ENCODE measurements at places on chromosomes 4 and X.

GRCh38 chrX:78024349-78025059 lies 55.1 kb upstream of the PGAM4 start:
- DNase-seq: no peak

DNA sequence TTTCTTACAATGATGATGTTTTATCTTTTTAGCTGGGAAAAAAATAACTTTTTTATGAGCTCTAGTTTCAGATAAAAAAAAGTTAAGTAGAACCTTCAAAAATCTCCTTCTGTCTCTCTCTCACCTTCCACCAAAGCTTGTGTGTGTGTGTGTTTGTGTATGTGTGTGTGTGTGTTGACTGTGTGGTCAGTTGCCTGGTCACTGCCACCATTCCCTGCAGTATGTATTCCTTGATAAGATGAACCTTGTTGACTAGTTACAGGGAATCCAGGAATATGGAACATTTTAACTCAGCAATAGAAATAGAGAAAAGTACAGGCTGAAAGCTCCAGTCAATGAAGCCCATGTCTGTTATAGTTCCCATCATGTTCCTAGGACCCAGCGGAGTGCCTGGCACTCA lies 143.5 kb downstream of the CORIN start:
- no peak for DNase-seq

- no peak for DNase-seq
Observed at GRCh38 chr4:164765833-164766232, 11.9 kb downstream of the SMIM31 start.

DNA sequence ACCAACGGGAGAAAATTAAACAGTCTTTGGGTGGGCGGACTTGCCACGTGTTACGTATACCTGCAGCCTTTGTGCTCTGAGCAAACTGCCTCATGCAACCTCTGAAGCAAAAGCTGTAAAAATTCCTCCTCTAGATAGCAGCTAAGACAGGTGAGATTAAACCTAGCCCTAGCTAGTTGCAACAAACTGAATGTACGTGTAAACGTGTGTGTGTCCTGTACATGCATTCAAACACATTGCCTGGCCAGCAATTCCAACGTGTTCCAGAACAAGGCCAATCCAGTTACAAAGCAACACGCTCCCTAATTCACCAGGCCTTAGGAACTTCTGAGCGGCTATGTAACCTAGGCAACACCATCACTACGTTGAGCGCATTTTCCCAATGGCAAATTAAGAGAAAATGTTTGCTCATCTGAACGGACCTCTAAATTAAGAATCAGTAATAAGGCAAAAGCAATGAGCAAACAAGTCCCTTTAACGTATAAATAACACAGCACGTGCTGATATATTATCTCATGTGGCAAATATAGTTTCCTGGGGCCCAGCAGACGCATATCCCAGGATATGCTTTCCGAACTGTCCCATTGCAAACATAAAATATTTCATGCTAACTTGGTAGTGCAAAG lies 792 bp downstream of the PPID start:
- DNase-seq: no peak

DNA sequence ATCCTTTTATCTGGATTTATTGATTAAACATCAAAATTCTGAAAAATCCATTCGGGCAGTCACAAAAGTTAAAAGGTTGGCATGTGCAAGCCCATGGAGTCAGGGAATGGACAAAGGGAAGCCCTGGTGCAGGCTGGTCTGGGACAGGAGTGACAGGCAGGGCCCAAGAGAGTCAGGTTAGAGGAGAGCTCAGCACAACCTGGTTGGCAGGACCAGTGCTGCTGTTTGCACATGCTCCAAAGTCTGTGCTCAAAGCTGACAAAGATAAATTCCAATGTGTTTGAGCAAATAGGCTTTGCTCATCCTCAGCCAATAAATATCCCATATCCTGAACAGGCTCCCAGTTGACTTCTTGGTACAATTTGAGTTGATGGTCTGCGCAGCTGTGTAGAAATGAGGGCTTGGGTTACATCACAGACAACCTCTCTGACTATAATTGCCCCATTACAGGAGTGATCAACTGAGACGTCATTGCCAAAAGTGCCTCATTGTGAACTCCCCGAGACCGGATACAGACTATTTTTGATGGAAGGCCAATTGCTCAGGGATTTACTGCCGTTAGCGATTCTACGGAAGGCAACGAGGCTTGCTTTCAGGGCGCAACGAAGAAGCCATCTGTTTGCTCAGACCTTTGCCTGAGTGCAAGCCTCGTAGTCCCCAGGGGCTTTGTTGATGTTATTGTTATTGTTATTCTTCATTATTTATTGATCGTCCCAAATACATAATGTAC lies 1008.1 kb upstream of the TENM3 start:
- DNase-seq: no peak

DNA sequence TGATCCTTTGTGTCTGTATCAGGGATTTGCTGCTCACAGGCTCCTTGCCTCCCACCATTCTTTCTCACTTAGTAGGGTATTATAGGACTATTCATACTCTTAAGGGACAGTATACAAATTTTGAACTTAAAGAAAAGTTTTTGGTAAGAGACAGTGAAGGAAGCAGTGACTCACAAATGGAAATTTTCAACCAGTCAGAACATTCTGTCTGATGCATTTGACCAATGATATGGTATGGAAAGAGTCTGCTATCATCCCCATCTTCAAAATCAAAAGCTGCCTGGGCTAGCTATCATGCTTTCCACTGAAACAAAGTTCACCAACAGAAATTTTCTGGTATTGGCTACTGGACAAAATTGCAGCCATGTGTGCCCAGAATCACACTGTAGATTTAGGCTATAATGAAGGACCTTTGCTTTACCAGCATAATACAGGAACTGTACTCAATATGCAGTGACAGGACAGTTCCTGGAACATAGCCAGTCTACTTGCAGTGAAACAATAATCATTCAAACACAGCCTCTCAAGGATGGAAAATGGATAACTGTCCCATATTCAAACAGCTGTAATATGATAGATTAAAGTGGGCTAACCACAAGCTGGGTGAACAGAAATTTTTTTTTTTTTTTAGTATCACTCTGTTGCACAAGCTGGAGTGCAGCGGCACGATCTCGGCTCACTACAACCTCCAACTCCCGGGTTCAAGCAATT lies 109.0 kb upstream of the ACSL4 start:
- DNase-seq: no peak

DNA sequence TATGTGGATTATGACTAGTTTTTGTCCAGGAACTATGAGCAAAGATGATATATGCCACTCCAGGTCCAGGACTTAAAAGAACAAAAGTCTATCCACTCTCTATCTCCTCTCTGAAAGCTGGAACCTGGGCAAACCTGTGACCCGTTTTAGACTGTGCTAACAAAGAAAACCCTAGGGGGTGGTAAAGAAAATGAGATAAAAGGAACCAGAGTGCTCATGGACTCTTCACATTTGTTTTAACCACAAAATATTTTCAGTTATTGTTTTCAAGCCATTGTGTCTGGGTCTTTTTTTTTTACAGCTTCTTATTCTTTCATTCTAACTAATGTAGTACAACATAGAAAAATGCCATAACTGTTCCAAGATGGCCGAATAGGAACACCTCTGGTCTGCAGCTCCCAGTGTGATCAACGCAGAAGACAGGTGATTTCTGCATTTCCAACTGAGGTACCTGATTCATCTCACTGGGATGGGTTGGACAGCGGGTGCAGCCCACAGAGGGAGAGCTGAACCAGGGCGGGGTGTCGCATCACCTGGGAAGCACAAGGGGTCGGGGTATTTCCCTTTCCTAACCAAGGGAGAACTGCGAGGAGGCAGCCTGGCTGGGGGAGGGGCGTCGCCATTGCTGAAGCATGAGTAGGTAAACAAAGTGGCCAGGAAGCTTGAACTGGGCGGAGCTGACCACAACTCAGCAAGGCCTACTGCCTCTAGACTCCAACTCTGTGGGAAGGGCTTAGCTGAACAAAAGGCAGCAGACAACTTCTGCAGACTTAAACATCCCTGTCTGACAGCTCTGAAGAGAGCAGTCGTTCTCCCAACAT lies 45.1 kb downstream of the CHM start:
- DNase-seq: no peak

All from NCI-H1694 (cell line).